ENCODE measurements at places on chromosomes 16 and 17.

GRCh38 chr17:36088670-36089338, 1.1 kb downstream of the CCL3 start:
- no peak for DNase-seq

DNA sequence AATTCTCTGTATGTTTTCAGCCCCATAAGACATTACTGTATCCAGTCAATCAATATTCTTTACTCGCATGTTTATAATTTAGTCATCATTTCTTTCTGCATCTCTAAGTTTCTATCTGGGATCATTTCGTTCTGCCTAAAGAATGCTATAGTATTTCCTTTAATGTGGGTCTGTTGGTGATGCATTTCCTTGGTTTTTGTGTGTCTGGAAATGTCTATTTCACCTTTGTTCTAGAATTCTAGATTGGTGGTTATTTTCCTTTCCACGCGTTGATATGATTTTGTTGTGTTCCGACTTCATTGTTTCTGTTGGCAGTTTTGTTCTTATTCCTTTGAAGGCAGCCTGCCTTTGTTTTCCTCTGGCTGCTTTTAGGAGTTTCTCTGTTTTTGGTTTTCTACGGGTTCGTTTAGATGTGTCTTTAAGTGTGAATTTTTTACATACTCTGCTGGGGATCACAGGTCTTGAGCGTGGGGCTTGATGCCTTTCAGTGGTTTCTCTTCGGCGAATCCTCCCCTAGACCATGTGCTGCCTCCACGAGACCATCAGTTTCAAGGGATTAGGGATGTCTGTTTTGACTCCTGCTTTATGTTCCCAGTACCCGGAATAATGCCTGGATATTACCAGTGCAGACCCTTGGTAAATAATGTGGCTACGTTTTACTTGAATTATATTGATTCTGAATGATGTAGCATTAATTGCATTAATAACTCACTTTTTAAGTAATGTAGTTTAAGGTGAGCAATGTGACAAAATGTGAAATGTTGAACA, 23.5 kb downstream of the POLR3E start:
- no peak for DNase-seq

GRCh38 chr17:6286233-6286632, 148.7 kb downstream of the AIPL1 start:
- DNase-seq = peak; percentile 61

DNA sequence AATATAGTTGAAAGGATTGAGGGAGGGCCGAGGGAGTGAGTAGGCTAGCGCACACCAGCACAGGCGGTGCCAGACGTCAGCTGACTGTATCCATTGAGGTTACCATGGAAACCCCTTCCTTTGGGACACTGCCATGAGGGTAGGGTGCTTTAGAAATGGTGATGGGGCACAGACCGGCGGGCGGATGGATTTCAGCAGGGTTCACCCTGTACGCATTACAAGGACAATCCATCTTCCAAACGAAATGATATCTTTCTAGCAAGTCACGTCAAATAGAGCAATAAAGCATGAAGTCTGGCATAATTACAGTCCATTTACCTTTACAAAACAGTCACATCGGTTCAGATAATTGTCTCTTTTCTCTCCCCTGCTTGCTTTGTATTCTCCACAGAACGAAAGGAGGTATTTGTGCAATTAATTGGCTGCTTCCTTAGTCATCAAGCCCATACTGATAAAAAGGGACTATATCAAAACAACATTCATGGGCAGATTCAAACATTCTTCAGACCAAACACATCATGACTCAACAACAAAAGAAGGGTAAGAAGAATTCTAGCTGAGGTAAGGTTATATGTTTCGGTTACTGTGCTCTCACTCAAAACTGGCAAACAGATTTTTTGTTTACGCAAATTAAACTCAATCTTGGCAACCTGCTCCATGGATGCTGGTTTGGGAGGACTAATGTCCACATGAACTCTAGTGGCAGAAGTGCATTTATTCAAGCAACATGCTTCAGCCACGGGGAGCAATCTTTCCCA, 140.6 kb downstream of the CDK5R1 start:
- DNase-seq = peak; percentile 80

- no peak for DNase-seq
Observed at GRCh38 chr17:81206166-81206565, 16.6 kb downstream of the CEP131 start.

DNA sequence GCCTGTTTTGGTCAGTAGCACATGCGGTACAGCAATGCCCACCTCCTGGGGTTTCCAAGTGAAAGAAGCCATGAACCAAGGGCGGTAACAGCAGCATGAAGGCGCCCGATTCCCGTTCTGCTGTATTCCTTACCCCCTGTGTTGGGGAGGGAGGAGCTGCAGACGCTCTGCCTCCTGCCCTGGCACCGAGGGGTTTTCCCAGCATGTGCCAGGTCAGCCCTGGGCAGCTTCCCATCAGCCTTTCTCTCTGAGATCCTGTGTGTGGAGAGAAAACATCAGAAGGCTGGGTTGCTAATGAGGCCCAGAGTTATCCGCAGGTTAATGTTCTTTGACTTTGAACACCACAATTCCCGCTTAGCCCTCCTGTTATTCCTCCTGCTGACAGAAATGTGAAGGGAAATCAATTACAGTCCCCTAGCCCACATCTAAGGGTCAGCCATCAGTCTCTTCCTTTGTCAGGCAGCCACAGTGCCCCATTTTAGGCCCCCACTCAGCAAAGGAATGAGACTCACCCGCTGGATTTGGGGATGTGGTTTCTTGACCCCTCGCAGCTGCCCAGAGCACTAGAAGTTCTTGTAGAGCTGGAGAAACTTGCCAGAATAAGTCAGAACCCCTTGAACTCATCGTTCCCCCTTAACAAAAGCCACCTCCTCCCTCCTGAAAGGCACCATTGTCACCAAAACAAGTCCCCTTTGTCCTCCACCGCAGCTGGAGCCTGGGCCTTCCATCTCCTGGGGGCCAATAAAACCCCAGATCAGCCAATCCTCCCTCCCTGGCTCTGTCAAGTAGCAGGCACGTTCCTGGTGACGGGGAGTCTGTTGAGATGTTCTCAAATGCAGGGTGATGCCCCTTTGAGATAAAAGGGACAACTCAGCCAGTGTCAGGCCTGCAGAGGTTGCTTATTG, 168.5 kb downstream of the KATNIP start:
- DNase-seq = no peak

DNA sequence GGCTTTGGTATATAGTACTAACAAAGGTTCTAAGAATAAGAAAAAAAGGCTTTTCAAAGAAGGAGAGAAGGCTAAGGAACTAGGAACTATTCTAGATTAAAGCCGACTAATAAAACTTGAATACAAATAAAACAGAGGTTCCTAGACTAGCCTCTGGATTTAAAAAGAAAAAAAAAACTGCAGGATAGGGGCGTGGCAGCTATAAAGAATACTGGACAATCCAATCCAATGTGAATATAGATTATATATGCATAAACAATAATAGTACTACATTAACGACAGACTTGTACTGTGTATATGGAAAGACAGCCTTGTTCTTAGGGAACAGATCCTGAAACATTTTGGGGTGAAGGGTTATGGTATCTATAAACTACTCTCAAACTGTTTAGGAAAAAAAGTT, 23.9 kb upstream of the ANKFY1 start:
- no peak for DNase-seq

DNA sequence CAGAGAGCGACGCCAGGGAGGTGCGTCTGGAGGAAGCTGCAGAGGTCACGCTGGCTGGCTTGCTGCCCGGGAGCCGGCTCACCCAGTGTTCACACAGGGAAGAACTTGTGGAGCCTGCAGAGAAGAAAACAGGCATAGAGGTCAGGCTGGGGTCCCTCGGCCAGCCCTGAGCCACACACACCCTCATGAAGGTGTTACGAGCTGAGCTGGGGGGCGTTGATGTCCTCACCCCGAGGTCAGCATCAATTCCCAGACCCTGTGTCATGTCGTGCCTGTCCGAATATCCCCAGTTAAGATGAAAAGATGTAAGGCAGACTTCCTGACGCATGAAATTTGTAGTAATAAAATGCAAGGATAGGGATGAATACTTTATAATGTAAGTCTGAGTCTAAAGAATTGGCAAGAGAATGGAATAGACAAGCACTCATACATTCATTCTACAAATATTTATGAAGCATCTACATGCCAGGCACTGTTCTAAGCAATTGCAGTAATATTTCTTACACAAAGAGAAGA, 77.1 kb downstream of the USP31 start:
- no peak for DNase-seq

- no peak for DNase-seq
Observed at GRCh38 chr16:78962457-78962929, 638.0 kb downstream of the MAF start.

DNA sequence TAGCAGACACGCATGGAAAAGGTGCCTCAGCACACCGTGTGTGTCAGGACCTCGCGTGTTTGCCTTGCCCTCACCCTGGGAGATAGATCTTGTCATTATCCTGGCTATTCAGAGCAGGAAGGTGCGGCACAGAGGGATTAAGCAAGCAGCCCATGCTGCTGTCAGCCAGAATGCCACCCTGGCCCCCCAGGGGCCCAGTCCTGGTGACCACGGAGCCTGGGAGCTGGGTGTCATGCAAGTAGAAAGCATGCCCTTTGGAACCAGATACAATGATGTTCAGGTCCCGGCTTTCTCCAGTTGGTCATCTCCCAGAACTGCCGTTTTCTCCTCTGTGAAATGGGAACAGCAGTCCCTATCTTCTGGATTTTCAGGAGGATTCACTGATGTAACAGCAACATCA, 29.9 kb downstream of the CACNG4 start:
- no peak for DNase-seq

- no peak for DNase-seq
Observed at GRCh38 chr16:49640581-49640980, 215.3 kb downstream of the ZNF423 start.

GRCh38 chr16:2497695-2498484, 15.9 kb upstream of the ATP6V0C start:
- no peak for DNase-seq

DNA sequence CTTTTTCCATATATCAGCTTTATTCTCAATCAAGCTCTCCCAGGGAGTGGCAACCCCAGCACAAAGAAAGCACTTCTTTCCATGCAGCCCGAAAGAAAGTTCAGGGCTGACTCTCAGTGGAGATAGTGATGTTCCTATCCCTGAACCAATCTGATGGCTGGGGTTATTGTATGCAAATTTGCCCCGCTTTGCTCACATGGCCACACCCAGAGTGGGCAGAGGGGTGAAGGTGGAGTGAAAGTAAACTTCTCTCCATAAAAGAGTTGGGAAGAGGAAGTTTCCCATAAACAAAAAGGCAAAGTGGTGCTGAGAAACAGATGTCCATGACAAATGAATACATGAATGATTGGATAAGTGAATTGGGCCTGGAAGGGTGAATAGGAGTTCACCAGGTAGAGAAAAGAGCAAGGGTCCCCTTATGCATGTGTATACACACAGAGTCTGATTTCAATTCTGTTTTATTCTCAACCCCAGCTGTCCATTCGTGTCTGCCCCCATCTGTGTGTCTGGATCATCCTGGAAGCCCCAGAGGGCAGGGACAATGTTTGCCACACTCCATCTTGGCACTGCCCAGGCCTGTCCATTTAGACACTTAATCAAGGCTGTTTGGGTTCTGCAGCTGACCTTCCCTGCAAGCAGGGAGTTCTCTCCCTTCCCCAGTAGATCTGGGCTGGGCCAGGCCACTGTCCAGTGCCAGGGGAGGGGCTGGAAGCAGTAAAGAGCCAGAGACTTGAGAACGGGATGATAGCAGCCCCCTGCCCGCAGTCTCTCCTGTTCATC, 14.1 kb upstream of the NGFR start:
- DNase-seq = no peak

DNA sequence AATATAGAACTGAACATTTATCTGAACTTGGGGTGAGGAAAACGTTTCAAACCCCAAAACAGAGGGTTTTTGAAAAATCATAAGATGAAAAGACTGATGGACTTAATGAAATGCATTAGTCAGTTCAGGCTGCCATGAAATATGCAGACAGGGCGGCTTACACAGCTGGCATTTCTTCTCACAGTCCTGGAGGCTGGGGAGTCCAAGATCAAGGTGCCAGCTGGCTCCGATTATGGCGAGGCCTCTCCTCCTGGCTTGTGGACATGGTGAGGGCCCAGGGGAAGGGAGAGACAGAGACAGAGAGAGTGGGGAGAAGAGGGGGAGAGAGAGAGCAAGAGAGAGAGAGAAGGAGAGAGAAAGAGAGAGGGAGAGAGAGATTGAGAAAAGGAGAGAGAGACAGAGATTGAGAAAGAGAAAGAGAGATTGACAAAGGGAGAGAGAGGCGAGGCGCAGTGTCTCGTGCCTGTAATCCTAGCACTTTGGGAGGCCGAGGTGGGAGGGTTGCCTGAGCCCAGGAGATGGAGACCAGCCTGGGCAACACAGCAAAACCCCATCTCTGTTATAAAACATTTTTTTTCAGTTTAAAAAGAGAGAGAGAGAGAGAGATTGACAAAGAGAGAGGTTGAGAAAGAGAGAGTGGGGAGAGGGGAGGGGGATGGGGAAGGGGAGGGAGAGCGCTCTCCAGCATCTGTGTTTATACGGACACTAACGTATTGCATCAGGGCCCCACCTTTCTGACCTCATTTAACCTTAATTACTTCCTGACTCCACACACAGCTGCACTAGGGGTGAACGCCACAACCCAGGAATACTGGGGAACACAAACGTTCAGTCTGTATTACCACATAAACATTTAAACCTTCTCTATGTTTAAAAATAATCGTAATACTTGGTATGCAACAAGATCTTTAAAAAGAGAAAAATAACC, 24.6 kb upstream of the RPH3AL start:
- DNase-seq = no peak

DNA sequence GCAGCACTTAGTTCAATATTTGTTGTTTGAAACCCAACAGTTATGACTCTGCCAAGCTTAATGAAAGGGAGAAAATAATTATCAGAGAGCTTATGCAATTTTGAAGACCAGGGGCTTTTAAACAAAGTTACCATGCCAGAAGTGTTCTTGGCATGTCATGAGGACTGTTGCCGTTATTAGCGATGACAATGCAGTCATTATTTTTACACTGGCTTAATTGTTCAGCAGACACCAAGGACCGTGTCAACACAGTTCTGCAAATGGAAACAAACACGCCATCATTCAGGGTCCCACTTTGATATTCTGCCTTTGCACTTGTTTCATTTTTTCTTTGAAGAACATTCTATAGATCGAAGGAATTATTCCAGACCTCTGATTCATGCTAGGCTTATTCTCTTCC, 518.5 kb downstream of the CDH13 start:
- DNase-seq = no peak

- DNase-seq = no peak
Observed at GRCh38 chr16:67268136-67268579, 11.2 kb upstream of the PLEKHG4 start.
